ENCODE measurements at places on chromosomes 3 and 15.
A peak's percentile ranks its signal among the peaks of the same experiment; 100 is the strongest.

DNA sequence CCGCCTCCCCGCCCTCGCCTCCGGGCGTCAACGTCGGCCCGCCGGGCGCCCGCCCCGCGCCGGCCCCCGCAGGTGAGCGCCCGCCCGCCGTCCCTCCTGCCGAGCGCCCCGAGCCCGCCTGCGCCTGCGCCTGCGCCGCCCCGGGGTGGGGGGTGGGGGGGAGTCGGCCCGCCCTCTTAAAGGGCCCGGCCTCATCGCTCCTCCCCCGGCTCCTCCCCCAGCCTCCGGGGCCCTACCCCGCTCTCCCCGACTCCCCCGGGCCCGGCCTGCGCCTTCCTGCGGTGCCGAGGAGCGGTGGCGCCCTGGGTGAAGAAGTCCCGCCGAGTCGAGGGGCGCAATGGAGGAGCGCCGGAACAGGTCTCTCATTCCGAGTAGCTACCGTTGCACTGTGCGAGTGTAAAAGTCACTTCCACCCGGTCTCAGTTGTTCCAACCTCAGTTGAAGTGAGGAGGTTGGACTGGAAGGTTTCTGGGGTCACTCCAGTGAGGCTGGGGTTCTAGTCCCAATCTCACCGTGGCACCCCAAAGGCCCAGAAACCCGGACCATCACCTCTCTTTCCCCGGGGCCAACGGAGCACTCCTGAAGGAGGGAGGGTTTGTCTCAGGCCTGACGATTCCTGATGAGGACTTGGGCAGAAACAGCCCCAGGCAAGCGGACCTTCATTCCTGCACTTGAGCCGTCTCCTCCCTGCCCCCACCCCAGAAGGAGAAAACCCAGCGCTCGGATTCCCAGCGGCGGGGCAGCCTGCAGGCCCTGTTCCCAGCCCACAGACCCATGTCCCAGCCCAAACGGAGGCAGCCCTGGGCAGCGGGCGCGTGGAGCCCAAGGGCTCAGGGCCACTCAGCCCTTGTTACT lies 1.5 kb upstream of the TNK2 start:
- peak; percentile 85 for DNase-seq

GRCh38 chr15:67116742-67117141 lies 51.3 kb downstream of the SMAD3 start:
- no peak for DNase-seq

GRCh38 chr3:53794597-53794996 lies 51.6 kb downstream of the CHDH start:
- DNase-seq: no peak

DNA sequence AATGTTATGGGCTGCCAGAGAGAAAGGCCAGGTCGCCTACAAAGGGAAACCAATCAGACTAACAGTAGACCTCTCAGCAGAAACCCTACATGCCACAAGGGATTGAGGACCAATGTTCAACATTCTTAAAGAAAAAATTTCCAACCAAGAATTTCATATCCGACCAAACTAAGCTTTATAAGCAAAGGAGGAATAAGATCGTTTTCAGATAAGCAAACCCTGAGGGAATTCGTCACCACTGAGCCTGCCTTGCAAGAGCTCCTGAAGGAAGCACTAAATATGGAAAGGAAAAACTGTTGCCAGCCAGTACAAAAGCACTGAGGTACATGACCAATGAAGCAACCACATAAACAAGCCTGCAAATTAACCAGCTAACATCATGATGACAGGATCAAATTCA lies 33.1 kb downstream of the PYGO1 start:
- no peak for DNase-seq

GRCh38 chr3:10982782-10983181 lies 9.8 kb upstream of the SLC6A1 start:
- DNase-seq: no peak

- DNase-seq: no peak
Measured at GRCh38 chr3:159607856-159608255, 380.8 kb upstream of the IL12A start.

GRCh38 chr3:151009430-151009829 lies 36.9 kb upstream of the CLRN1 start:
- no peak for DNase-seq

DNA sequence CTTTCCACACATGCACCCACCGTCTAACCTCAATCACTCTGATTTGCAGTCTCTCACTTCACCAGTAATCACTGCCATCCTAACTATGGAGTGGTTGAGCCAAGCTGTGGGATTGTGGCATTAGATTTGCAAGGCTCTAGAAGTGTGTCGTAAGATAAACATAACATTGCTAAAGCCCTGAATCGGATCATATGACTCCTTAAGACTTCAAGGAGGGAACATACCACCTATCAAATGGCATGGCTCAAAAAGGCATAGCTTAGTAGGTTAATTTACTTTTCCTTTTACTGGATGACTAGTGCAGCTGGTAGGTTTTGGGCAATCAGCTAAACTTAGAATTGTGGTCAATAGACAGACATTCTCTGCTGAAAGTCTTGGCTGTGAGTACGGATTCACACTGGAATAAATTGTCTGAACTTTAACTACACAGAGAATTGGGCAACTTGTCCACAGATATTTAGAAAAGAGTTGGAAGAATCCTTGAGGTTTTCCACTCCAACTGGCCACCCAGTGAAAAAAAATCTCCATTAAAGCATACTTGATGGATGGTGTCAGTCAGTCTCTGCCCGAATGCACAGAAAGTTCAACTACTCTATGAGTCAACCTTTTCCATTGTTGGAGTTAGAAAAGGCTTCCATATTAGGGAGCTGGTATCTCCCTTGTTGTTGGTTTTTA lies 476.7 kb upstream of the CBLB start:
- no peak for DNase-seq

- DNase-seq: no peak
Measured at GRCh38 chr3:167057581-167057980, 322.5 kb downstream of the ZBBX start.

- DNase-seq: no peak
Measured at GRCh38 chr3:28495301-28495700, 146.7 kb upstream of the AZI2 start.

GRCh38 chr3:107112356-107112755 lies 264.9 kb upstream of the CCDC54 start:
- DNase-seq: no peak

All from stimulated activated CD4-positive, alpha-beta T cell treated with anti-CD3 and anti-CD28 coated beads, Interleukin-1b, Interleukin-23, amount 100 ng/mL, for 1 hour (primary cell).